Natural killer cell treated with Interleukin-12 subunit alpha and Interleukin-12 subunit beta and Interleukin-15 and Interleukin-18, amount 100 ng/mL, for 72 hours (primary cell): ENCODE measurements at places on chromosomes 2 and 18. TPM values are rescaled to one million over a fixed set of nuclear protein-coding genes. Genes with fewer than 3 reads are reported as not detected.
A peak's percentile ranks its signal among the peaks of the same experiment; 100 is the strongest.

SERPINB10 gene
- 5.1 TPM for total RNA-seq

- H3K27me3 ChIP-seq = no peaks in the 10 kb centered on the region
- no peaks in the 10 kb centered on the region for H3K36me3 ChIP-seq
- H3K4me3 ChIP-seq = no peak overlapping the region
- no peak overlapping the region for H3K27ac ChIP-seq
Observed at GRCh38 chr2:145595296-145595695, 1075.4 kb upstream of the ZEB2 start.

CCDC74B gene
- 0.83 TPM for total RNA-seq

- peak overlapping the region; percentile 98 for H3K4me3 ChIP-seq
- H3K27ac ChIP-seq = peak overlapping the region; percentile 98
- peaks cover 41% of the 10 kb centered on the region for H3K4me1 ChIP-seq
Observed at GRCh38 chr2:165795011-165795410, 964 bp upstream of the GALNT3 start.

GRCh38 chr2:74694281-74694680, 40.2 kb downstream of the SEMA4F start:
- no peaks in the 10 kb centered on the region for H3K4me1 ChIP-seq
- no peak overlapping the region for H3K27ac ChIP-seq

- no peaks in the 10 kb centered on the region for H3K36me3 ChIP-seq
- H3K27ac ChIP-seq = no peak overlapping the region
- DNase-seq = no peak
- no peaks in the 10 kb centered on the region for H3K27me3 ChIP-seq
- H3K4me3 ChIP-seq = no peak overlapping the region
Observed at GRCh38 chr2:6454286-6454990, 411.3 kb downstream of the CMPK2 start.

NEUROD1 gene
- total RNA-seq = not detected

GRCh38 chr2:15808204-15808910, 132.0 kb upstream of the MYCN start:
- H3K4me3 ChIP-seq = no peak overlapping the region
- H3K27me3 ChIP-seq = no peaks in the 10 kb centered on the region
- H3K4me1 ChIP-seq = no peaks in the 10 kb centered on the region
- no peak overlapping the region for H3K27ac ChIP-seq
- DNase-seq = no peak

RAB6C gene
- not detected for total RNA-seq

GRCh38 chr2:100367163-100367562, 44.9 kb upstream of the LONRF2 start:
- DNase-seq = no peak
- H3K4me1 ChIP-seq = no peaks in the 10 kb centered on the region
- H3K27ac ChIP-seq = no peak overlapping the region
- no peak overlapping the region for H3K4me3 ChIP-seq
- peaks cover 23% of the 10 kb centered on the region for H3K36me3 ChIP-seq

GRCh38 chr18:4106407-4107033, 348.6 kb downstream of the DLGAP1 start:
- no peaks in the 10 kb centered on the region for H3K27me3 ChIP-seq
- no peak for DNase-seq
- H3K27ac ChIP-seq = no peak overlapping the region

GRCh38 chr2:163701399-163702195, 34.2 kb downstream of the FIGN start:
- no peaks in the 10 kb centered on the region for H3K27me3 ChIP-seq
- H3K4me3 ChIP-seq = no peak overlapping the region
- DNase-seq = no peak
- H3K27ac ChIP-seq = no peak overlapping the region
- H3K36me3 ChIP-seq = no peaks in the 10 kb centered on the region
